Stimulated activated CD4-positive, alpha-beta T cell treated with anti-CD3 and anti-CD28 coated beads, Interleukin-2, amount 100 ng/mL, for 4 hours (primary cell): ENCODE measurements at places on chromosomes 11 and 22.

- DNase-seq = no peak
Observed at GRCh38 chr22:24595228-24595627, 2.4 kb upstream of the LRRC75B start.

DNA sequence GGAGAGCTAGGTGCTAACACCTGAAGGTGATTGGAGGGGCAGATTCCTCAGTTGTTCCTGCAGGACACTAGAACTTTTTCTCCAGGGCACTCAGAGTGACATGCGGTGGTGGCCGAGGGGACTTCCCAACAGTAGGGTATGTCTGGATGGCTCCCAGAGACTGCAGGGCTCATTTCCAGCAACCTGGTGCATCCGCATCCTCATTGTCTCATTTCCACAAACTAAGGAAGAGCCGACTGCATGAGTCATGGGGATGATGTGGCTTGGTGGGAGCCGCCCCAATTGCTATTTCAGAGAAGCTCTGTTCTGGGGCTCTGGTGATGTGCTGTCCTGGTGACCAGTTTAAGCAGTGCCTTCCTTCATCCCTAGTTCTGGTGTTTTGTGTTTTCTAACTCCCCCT is 2.8 kb upstream of the ROBO4 start:
- no peak for DNase-seq

DNA sequence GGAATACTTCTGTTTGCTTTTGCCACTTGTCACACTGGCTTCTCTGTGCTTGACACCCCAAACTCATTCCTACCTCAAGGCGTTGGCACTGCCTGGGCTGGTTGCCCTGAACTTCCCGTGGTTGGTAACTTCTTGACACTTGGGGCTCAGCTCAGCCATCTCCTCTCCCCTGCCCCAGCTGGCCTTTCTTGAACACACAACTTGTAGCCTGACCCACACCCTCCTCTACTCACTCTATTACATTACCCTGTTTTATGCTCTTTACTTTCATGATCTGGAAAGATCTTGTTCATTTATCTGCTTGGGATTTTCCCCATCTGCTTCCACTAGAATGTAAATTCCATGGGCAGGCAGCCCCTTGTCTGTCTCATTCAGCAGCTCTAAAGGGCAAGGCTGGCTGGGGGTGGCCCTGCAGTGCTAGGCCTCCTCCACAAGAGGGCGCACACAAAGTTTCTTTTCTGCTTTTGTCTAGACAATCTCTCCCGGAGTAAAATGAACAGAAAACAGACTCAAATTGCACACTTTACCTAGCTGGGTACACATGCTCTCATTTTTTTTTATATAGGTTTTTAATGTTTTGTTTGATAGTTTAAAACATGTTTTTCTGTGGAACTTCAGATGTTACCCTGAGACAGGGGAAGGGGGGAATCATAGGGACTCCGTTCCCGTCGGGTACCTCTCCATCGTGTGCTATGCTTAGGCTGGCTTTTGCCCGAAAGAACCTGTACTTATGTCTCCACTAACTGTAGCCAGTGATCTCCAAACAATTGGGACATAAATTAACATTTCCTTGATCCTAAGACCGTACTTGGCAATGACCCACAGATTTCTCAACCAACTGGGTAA is 16.4 kb upstream of the MRGPRX2 start:
- peak; percentile 26 for DNase-seq

- no peak for DNase-seq
Observed at GRCh38 chr22:50444663-50445062, 30.2 kb downstream of the SBF1 start.

- DNase-seq = no peak
Observed at GRCh38 chr22:21003782-21004181, 1.9 kb upstream of the THAP7 start.

- no peak for DNase-seq
Observed at GRCh38 chr22:27418261-27418660, 383.3 kb downstream of the MN1 start.
